ENCODE measurements at places on chromosomes 3 and 15. TPM values are rescaled to one million over a fixed set of nuclear protein-coding genes. Genes with fewer than 3 reads are reported as not detected.
A peak's percentile ranks its signal among the peaks of the same experiment; 100 is the strongest.

Gene FETUB
- not detected for total RNA-seq

Gene IL16
- 4.7 TPM for total RNA-seq

DNA sequence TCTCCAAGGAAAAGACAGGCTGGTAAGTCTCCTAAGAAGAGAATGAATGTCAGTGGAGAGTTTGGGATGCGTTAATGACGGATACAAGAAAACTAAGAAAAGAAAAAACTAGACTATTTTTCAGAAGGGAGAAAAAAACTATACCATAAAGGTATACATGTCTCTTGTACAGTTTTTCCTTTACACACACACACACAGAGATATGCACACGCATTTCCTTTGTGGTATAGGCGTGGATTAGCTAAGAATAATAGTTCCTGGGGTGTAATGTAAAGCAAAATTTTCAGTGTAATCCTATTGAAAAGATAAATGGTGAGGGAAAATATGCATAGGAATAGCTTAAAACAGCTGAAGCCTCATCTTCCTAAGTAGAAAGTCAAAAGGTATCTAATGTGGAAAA, 36.3 kb downstream of the GABPB1 start:
- DNase-seq = no peak

- no peak for DNase-seq
Measured at GRCh38 chr15:90262426-90262825, 3.0 kb upstream of the NGRN start.

DNA sequence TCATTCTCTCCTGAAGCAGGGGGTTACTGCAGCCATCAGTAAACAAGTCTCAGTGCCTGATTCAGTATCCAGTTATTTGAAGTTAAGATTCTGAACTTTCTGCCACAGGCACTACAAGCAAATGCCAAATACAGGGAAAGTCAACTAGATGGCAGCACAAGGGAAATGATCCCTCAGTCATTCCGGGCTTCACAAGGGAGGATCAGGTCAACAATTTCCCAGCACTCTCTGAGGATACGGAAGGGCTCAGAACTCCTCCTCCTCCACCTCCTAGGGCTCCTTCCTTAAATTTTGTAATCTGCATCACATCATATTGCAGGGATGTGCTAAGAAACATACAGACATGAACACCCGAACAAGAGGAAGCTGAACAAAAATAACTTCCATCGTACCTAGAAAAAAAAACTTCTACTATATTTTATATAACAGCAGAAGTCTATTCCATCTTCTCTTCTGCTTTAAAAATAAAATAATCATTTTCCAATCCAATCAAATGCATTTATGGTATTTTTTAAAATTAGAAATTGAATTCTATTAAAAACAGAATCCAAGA, 187.1 kb downstream of the FMN1 start:
- DNase-seq = no peak

DNA sequence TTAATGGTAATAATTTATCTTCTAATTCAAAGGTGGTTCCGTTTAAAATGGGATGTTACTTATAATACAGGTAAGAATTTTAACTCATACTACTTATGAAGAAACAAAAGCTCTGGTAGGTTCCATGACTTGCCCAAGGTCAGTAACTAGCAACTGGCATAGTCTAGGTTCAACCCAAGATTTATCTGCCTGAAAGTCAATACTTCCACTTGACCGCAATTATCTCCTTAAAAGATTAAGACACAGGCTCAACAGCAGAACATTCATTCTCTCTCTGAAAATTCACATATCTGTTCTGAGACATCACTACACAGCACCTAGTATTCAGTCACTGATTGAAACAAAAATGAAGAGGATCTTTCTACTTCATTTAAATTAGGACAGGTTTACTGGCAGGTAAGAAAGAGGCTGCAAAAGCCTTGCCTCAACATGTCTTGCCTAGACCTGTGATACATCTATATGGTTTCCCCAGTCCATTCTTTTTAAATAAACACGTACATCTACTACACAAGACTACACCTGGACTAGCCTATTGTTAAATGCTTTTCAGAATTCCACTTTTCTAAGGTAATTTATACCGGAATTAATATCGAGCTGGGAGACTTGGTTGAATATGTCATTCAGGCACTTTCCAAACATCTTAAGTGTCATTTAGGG, 1.2 kb downstream of the CSNK1G1 start:
- no peak for DNase-seq

GRCh38 chr15:66590435-66590834, 24.6 kb upstream of the LCTL start:
- no peak for DNase-seq

- DNase-seq = no peak
Measured at GRCh38 chr3:53224026-53224425, 31.8 kb downstream of the TKT start.

GRCh38 chr3:11037976-11038375, 45.4 kb downstream of the SLC6A1 start:
- DNase-seq = no peak

DNA sequence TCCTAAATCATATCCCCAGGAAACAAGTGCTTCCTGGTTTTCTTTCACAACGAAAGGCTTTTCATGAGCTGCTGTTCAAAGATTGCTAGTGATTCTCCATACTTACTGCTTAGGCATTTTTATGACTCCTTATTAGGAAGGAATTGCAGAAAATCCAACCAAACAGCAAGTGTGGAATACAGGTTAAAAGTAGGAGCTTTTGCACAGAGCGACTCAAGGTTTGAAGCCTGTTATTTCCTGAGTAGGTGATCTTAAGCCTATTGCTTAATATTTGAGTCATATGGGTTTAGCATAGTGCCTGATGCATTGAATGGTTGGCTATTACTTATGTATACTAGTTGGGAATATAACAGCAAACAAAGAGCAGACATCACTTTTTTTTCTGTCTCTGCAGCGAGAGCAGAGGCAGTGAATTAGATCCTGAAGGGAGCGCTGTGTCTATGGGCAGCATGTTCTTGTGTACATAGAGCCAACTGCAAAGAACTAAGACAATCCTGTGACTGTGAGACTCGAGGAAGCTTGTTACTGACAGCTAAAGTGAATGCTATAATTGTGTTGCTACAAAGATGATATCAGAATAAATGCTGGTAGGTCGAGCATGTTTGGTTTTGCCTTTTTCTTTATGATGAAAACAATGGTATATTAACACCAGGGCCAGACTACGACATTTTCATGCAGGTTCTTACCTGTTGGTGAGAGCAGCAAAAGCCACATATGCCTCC, 6.3 kb downstream of the TM4SF1 start:
- DNase-seq = no peak

Gene CIP2A
- 2.6 TPM for total RNA-seq

DNA sequence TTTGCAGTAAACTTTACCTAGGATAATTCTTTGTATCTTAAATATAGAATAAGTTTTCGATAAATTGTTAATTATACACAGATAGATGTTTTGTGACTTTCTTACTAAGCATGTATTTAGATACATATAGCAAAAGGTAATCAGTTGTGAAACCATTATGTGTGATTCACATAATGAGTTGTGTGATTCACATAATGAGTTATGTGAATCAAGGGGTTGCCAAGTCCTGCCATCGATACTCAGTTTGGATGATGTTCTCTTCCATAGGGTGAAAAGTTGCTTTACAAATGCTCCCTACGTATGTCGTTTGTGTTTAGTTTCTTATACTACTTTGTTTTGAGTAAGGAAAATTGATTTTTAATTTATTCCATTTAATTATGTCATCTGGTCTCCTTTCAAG, 682.1 kb downstream of the MECOM start:
- DNase-seq = no peak

Gene CORO2B
- 8.9 TPM for total RNA-seq

DNA sequence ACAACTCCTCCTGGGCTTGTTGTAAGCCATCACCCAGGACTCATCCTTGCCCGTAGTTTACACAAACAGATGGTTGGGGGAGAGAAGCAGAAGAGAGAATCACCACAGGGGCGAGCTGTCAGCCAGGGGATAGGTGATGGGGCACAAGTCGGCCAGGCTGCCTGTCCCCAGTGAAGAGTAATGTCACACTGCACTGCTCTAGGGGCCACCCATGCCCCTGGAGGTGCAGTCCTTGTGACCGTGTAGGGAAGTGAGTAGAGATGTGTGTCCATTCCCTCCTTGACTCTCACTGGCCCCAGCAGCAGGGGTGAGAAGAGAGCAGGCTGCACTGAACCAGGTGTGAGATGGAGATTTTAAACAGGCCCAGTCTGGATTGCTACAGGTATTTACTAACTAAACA, 17.1 kb upstream of the PRSS50 start:
- DNase-seq = no peak

Gene STRIT1
- not detected for total RNA-seq

DNA sequence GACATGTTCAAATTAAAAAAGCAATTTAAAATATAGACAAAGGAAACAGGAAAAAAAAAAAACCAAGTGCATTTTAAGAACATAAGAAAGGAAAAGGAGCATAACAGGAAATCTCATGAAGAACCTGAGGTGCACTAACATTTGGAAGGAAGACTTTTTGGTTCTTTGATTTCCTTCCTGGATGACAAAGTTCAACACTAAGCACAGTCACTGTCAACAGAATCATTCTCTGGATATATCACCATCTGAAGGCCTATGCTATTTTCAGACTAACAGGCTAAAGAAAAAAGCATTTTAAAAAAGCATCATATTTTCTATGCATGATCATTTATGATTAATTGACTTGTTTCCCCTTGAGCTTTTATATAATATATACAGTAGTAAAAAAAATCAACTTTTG, 349.6 kb downstream of the PLCL2 start:
- DNase-seq = no peak

- no peak for DNase-seq
Measured at GRCh38 chr15:90823455-90823974, 44.9 kb upstream of the FURIN start.

DNA sequence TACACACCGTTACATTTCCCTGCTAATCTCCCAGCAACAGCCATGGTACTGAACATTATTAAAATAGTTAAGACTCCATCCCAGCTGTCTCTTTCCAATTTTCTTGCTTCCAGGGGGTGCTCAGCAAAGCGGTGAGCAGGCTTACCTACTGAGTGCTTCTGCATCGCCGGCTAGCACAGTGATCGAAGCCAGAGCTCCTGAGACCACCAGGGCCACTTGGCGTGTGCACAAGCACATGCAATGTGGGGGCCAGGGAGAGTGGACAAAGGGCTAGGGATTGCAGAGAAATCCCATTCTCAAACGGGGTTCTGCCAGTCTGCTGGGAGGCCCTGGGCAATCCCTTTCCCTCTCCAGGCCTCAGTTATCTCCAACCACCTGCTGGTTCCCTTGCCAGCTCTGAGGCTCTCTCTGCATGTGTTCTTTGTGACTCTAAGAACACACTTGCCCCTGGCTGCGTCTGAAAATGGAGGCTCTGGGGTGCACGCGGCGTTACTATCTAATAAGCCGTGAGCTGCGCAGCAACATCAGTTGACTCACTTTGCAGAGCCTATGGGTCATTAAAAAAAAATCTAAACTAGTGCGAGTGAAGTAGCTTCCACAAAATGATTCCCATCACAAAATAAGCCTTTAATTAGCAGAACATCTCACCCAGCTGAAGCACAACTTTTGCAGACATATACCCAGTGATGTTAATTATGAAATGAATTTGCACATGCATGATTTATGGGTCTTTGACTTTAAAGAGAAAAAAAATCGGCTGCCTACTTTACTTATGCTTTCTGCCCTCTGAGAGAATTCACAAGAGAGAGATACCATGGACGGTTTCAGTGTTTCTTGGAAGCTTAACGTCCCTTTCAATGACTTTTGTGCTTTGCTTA, 271.5 kb downstream of the TLE3 start:
- no peak for DNase-seq

DNA sequence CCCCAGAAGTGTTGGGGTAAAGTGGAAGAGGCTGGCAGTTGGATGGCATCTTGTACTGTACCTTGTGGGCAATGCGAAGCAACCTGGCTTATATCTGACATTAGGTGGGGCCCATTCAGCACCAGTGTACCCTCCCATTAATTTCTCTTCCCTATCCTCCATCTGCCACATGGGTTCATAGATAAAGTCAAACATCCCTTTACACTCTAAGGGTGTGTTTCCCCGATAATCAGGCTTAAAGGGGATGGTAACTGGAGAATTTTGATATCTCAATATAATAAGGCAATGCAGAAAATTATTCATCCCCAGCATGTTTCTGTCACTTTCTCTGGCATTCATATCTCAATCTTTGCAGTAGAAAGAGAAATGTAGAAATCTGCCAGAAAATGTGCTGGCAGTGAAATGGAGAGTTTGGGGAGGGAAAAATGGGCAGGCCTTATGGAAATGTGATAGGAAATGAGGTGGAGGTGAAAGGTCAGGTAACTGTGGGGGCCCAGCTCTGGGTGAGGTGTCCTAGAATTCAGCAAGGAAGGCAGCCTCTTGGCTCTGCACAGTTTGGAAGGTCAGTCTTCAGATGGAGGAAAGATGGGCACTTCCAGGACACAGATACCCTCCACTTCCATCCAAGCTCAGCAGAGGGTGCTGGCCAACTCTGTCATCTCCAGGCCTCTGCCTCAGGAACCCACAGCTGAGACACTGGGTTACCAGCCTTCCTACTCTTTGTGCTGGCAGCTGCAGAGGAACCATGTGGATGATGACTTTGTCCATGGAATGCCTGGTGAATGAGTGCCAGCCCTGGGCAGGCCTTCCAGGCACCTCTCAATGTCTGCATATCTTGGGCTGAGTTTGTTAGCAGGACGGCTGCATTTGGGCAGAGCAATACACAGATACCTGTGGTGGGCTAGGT, 325.9 kb upstream of the CTDSPL start:
- DNase-seq = no peak

Gene TUBGCP4
- total RNA-seq = 12.6 TPM

GRCh38 chr3:25473246-25473645, 45.2 kb downstream of the RARB start:
- no peak for DNase-seq

Gene LRRC34
- total RNA-seq = 2.1 TPM

- DNase-seq = peak; percentile 41
Measured at GRCh38 chr3:42376344-42376798, 34.0 kb downstream of the LYZL4 start.
